Epithelial cell of esophagus (primary cell): ENCODE measurements at places on chromosomes 3 and 15.

DNA sequence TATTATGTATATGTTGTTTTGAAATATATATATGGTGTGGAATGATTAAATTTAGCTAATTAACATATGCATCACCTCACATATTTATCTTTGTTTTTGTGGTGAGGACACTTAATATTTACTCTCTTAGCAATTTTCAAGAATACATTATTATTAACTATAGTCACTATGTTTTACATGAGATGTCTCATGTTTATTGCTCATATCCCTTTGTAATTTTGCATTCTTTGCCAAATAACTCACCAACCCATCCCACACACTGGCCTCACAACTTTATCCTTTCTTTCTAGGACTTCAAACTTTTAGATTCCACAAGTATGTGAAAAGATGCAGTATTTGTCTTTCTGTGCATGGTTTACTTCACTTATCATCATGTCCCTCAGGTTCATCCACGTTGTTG is 950.2 kb upstream of the CADM2 start:
- DNase-seq = peak; percentile 63

DNA sequence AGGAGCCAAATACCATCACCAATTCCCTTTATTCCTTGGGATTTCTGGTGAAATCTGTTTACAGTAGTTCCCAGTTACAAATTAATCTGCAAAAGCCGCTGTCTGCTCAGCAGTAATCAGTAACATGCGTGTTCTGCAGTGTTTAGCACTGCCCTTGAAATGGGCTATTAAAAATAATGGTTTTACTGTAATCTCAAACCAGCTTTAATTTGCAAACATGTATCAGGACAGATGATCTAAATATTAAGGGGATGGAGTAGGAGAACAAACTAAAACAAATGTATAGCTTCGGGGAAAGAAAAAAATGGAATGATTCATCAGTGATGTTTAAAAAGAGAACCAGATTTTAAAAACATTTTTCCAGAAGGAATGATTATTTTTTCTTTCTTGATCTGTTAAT is 513.2 kb downstream of the MECOM start:
- no peak for DNase-seq

GRCh38 chr3:155307183-155307582 is 13.7 kb upstream of the STRIT1 start:
- no peak for DNase-seq

GRCh38 chr3:142595951-142596725 is at the start of gene PLS1:
PLS1 (plus strand) TSS chr3:142596393; CDS start chr3:142664238, 67,845 bp downstream.
- DNase-seq = peak; percentile 92

GRCh38 chr3:9351709-9352126 is 11.1 kb upstream of the THUMPD3 start:
- peak; percentile 70 for DNase-seq

- DNase-seq = no peak
Measured at GRCh38 chr3:163347944-163348343, 1730.4 kb downstream of the SI start.
